LHCN-M2 (cell line): ENCODE measurements at places on chromosomes 4 and X.

DNA sequence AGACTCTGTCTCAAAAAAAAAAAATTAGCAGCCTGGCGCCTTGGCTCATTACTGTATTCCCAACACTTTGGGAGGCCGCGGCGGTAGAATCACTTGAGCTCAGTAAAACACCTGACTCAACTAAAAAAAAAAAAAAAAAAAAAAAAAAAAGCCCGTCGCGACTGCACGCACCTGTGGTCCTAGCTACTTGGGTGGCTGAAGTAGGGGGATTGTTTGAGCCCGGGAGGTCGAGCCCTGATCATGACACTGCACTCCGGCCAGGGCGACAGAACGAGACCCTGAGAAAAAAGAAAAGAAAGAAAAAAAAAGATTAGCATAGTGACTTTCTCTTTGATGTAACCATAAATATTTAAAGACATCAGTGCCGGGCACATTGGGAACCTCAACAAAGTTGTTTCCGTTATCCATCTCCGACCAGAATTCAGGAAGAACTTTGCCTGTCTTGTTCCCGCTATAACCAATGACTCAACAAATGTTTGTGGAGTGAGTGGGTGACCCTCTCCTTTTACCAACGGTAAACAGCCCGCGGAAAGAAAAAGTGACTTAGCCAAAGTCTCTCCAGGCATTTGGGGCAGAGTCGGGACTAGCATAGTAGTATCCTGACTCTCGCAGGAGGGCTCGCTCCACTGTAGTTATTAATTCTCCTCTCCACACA is 553 bp upstream of the MED28 start:
- peak; percentile 80 for DNase-seq

- peak; percentile 46 for DNase-seq
Observed at GRCh38 chr4:147582386-147583060, 34.7 kb upstream of the TMEM184C start.

DNA sequence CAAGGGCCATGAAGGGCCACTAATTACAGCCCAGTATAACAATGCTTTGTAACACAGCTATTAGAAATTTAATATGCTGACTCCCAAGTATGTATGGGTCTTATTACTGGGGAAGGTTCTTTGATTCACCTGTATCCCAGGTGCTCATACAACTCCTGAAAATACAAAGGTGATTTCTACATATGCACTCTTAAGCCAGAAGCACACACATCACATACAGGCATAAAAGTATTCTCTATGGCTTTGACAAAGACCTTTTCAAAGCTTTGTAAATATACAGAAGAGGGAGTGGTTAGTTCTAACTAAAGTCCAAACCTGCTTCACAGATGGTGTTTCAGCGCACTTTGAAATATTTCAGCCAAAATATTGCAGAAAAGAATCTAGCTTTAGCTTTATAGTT is 191.5 kb downstream of the SNCA start:
- DNase-seq = no peak

DNA sequence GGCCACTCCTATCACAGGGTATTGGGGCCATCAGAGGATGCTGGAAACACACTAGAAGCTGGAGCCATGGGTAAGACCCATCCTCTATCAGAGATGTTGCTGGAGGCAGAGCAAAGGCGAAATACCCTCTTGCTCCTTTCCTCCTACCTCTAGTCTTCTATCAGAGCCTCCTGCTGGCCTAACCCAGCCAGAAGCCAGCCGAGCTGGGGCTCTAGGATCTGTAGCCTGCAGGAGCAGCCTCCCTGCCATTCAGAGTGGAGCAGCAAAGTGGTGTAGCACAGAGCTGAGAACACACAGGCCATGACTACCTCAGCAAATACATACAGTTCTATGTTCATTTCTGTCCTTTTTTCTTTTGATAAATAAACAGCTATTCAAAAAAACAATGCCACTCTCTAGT is 35.7 kb downstream of the GATB start:
- no peak for DNase-seq

DNA sequence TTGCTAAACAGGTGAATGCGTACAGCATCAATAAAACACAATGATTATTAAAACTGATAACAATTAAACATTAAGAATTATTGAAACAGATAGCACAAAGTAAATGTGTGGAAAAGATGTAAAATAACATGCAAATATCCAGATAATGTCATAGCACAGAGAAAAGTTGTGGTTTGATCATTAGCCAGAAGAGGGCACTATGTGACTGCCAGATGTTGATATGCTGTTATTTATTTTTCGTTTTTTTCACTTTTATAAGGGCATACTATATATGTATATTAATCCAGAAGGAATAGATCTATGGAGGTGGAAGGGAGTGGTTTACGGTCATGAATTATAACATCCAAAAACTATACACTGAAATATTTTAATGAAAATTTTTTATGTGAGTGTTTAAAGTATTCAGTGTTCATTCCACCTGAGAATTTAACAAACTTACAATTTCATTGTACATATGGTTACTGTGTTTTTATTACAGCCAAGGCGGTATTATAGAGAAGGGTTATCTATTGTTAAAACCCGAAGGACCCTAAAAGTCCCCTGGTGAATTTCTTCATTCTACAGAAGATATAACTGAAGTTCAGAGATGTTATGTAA is 211.9 kb upstream of the UGT8 start:
- peak; percentile 34 for DNase-seq

GRCh38 chr4:140533951-140534480 is 10.0 kb downstream of the ELMOD2 start:
- DNase-seq = peak; percentile 1

DNA sequence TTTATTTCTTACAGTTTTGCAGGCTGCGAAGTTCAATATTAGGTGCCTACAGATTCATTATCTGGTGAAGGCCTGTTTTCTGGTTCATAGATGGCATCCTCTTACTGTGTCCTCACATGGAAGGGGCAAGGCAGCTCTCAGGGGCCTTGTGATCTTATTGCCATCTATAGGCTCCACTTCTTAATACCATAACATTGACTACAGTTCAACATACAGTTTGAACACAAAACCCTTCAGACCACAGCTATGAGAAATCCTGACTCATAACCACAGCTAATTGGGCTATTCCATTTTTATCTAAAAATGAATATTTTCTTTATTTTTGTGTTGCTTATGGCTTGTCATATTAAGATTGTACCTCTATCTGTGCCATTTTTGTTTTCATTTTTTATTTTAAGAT is 72.3 kb downstream of the STAG2 start:
- DNase-seq = peak; percentile 33

- DNase-seq = no peak
Observed at GRCh38 chrX:35858361-35858760, 60.2 kb downstream of the MAGEB16 start.

DNA sequence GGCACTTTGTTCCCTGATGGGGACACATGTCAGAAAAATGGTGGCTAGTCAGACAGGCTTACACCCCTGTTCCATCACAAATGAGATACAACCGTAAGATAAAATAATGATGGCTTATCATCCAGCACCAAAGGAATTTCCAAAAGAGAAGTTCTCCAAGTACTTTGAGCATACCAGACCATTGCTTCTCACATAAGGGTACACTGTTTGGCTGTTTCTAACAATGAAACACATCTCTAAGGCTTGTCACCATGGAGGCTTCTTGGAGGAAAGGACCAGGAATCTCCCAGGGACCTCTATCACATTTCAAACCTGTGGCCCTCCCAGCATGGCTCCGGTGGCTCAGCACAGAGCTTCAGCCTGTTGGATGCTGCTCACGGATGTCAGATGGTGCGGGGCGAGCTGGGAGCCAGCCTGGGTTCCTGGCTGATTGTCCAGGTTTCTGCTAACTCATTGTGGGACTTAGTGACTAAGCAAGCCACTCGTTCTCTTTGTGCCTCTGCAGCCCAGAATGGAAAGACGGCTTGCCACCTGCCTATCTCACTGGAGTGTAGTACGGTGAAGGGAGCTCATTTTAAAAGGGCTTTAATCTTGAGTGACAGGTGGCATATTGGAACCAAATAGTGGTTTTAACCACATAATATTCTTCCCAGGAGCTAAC is 54.5 kb downstream of the FHDC1 start:
- DNase-seq = no peak

- peak; percentile 55 for DNase-seq
Observed at GRCh38 chr4:157389741-157390140, 169.2 kb downstream of the GRIA2 start.

GRCh38 chr4:61741327-61742096 is 541.4 kb downstream of the ADGRL3 start:
- DNase-seq = no peak

DNA sequence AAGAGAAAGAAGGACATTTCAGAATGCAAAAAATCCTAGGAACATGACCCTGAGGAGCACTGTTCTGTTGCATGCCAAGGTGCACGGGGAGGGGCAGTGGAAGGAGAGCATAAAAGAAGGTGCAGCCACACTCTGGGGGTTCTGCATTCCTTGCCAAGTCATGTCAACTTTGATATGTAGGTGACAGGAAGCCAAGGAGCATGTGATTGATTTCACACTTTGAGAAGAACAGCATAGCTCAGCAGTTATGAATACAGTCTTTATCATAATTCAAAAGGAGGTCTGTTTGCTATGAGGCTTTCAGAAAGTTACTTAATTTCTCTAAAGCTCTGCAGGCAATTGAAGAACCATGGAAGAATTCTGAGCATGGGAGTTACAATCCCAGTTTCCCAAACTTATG is 50.6 kb downstream of the SCFD2 start:
- DNase-seq = no peak

GRCh38 chrX:49214996-49215526 is 15.1 kb upstream of the SYP start:
- DNase-seq = no peak

GRCh38 chr4:145938618-145939440 is at the start of gene ZNF827:
Gene ZNF827 (minus strand): TSS chr4:145938823. CDS start chr4:145938407, 416 bp downstream.
- peak; percentile 83 for DNase-seq

- DNase-seq = no peak
Observed at GRCh38 chr4:127881563-127881864, 821 bp downstream of the PLK4 start.

GRCh38 chr4:148944136-148944838 is 502.1 kb upstream of the NR3C2 start:
- no peak for DNase-seq

- peak; percentile 12 for DNase-seq
Observed at GRCh38 chr4:15043226-15043625, 40.9 kb downstream of the CPEB2 start.

DNA sequence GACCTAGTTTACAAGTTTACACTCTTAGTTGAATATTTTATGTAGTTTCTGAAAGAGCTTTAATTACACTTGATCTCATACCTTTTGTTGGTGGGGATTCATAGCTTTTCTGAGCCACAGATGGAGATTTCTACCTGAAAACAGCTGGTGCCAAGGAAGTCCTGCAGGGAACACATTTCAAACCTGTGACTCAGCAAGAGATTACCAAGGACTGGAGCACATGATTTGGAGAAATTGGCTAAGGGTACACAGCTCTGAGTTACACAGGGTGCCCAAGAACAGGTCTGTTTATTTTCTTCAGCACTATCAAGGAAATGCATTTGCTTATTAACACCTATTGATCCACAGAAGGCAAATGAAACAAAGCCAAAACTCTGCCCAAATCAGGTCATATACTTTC is 691.5 kb downstream of the KCTD8 start:
- no peak for DNase-seq

DNA sequence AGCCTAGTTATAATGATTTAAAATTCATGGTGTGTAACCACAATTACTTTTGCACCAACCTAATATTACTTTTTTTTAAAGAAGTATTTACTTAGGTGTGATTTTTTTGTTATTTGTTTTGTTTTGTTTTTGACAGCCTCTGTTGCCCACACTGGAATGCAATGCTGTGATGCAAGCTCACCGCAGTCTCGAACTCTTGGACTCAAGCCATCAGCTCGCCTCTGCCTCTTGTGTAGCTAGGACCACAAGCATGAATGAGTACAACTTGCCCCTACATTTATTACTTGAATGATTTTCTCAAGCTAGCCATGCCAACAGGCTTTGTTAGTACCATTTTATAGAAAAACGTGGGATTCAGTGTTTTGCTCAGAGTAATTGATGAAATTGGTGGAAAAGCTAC is 488.8 kb upstream of the CPEB2 start:
- DNase-seq = peak; percentile 84

GRCh38 chr4:61853041-61853440 is 652.9 kb downstream of the ADGRL3 start:
- DNase-seq = no peak

DNA sequence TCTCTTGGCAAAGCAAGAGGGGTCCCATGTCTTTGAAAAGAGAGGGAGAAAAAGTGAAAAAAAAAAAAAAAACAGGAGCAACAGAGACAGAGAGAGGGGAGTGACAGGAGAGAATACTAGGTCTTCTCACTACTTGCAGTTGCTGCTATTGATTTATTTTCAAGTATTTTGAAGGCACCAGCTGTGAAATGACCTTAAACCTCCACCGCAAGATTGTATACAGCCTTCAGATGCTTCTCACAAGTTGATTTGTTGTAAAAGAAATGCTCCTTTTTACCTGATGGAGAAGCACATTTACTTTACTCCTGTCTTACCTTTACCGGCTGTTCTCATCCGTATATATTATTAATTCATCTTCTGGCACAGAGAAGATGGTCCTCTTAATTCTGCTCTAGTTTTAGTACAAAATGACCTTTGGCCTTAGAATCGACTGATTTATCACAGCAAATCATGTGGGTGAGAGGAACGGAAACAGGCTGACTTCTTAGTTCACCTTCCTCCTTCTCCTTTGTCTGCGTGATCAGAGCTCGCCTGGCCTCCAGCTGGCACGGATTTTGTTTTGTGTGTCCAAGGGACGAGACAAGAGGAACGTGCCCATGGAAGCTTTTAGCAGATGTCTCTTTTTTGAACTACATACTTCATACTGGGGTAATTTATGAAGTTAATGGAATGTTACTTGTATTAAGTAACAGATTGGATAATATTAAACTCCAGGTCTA is 82.4 kb upstream of the PACRGL start:
- no peak for DNase-seq

DNA sequence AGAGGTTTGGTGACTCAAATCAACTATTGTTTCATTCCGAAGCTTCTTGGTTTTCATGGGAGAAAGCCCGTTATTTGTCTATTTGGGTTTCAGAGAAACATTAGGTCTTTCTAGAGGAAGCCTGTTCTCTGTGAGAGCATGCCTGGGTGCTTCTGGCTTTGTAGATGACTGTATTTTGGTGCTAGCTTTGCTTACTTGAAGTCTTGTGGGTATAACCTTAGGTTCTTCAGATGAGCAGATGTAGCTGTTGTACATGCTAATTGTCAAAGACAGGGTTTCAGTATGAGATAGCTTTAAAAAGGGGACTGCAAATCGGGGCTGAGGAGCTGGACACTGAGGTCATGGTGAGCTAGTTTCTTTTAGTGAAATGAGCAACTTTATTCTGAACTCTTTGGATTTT is 7.9 kb upstream of the STOX2 start:
- DNase-seq = no peak

GRCh38 chrX:50407976-50408375 is 62.6 kb downstream of the DGKK start:
- DNase-seq = no peak

GRCh38 chr4:52202251-52202779 is 151.2 kb downstream of the SPATA18 start:
- no peak for DNase-seq

DNA sequence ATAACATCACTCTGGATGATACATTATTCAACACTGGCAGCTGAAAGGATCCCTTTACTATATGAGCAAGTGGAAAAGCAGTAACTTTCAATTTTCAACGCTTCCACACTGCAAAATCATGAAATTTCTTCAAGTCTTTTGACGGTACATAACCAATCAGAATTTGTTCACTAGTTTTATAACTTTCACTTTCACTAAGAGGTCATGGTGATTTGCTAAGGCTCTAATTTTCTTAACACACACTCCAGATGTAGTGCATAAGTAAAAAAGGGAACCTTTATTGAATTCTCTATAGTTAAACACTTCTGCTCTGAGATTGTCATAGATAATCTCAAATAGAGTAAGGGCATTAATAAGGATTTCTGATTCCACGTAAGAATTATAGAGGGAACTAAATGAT is 4.1 kb downstream of the ARMCX2 start:
- DNase-seq = no peak

- no peak for DNase-seq
Observed at GRCh38 chr4:147477439-147477838, 3.5 kb upstream of the EDNRA start.
